ENCODE measurements at places on chromosomes 6 and 20.

GRCh38 chr6:120938876-120939472, 395.3 kb downstream of the TBC1D32 start:
- no peak for DNase-seq

DNA sequence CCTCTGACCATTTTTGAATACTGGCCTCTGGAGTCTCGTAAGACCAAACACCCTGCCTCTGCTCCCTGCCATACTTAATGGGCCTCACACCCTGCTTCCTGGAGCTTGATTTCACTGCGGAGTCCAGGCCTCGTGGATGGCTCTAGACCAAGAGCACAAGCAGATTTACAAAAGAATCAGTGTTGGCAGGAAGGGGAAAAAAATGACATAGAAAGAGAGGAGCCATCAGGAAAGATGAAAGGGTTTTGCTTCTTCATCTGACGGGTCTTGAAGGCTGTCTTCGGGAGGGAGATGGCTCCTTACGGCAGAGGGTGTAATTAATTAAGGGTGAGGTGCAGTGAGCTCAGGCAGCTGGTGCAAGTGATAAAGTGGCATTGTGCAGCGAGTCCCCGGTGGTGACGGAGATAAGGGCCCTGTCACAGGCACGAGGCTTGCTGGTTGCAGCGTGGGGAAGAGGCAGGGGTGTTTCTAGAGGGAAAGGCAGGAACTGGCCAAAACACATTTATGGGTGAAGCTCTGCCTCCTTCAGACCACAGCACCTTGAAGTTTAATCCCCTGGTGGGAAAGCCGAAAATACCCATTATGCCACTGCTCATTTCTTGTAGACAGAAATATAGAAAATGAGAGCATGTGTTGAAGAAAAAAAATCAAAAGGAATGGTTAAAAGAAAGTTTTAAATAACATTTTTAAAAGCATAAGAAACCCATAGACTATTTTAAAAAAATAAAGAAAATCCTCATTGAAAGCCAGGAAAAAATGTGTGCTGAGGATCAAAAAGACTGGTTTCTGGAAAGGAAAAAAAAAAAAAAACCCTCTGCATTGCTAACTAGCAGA, 128.6 kb upstream of the LRFN2 start:
- peak; percentile 30 for DNase-seq

- no peak for DNase-seq
These were observed 10.8 kb downstream of the L3MBTL3 start for GRCh38 chr6:130029163-130029562.

- no peak for DNase-seq
These were observed 101.5 kb upstream of the MARCKS start for GRCh38 chr6:113755449-113756289.

DNA sequence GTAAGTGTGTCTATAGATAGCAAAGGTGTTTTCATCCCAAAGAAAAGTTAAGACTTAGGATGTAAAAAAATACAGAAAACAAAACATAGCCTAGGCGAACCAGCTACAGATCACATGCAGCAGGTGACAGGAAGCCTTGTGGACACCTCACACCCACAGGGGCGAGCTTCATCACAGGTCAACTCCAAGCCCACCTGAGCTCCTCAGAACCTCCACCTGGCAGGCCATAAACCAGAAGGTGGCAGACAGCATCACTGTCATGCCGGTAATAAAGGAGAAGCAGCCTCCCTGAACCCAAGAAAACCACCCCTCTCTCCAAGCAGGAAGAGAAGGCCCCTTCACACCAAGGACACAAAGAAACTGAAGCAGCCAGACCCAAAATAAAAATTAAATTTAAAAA, 1.0 kb downstream of the RALGAPA2 start:
- no peak for DNase-seq

DNA sequence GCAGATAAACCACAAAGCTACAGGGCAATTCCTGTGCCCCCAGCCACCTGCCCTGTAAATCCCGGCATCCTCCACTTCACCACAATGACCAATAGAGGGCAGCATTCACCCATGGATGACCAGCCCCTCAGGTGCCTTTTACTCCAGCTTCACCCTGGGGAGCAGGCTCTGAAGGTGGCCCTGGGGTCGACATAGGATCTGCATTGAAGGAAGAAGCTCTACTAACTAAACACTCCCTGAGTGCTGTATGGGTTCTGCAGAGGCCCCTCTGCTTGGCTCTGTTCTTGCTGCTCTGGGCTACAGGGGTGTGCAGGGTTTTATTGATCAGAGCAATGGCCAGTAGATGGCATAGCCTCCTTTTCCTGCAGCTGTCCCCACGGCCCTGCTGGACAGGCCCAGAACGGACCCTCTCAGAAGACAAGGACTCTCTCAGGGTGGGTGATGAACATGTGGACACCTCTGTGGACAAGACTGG, 20.3 kb downstream of the CST4 start:
- no peak for DNase-seq

DNA sequence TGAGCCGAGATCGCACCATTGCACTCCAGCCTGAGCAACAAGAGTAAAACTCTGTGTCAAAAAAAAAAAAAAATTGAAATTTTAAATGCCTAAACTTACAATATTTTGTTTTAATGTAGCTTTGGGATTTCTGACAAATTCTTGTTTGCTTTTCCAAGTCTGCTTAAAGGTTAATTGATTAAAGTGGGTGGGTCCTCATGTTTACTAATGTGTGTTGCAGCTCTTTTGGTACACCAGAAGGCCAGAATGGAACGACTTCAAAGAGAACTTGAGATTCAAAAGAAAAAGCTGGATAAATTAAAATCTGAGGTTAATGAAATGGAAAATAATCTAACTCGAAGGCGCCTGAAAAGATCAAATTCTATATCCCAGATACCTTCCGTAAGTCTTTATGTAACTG, 2.7 kb upstream of the SUMO4 start:
- no peak for DNase-seq

DNA sequence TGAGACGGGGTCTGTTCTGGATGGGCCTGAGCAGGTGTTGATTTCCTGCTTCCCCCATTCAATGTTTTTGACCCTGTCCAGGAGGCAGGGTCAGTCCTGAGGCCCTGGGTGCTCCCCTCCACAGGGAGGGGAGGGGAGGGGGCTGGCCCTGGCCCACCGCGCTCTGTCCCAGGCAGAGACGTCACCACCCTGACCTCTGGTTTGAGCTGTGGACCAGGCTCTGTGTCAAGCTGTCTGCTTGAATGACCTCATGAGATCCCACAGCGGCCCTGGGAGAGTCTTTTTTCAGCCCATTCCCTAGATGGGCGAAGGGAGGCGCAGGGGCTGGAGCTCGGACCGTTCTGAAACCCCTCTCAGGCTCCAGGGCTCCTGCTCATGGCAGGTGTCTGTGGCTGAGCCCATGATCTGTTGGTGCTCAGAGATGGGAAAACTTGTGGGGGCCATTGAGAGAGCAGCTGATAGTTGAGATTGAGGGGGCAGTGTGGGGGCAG, 8.9 kb upstream of the LKAAEAR1 start:
- no peak for DNase-seq

DNA sequence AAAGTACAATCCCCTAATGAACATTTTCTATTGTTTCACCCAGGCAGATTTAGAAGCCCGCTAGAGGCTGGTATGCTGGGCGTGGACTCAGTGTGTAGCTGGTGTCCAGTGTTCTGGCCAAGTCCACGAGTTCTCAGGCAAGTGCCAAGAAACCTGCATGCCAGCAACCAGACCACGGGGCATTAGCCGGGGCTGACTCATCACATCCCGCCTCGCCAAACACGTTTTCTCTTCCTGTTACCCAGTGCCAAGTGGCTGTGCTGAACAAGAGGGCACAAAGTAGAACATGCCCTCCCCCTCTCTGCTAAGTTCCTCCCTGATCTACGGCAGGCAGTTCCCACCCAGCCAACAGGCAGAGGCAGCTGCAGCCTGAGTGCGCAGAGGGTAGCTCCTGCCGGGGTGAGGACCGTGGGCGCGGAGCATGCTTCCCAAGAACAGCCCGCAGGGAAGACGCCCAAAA, 29.6 kb downstream of the RAMACL start:
- DNase-seq: no peak

- DNase-seq: peak; percentile 22
These were observed at the start of gene DDX43 for GRCh38 chr6:73394577-73395354. Gene DDX43, plus strand, starts transcription at chr6:73394828. Its CDS starts 78 bp downstream, at chr6:73394906.

DNA sequence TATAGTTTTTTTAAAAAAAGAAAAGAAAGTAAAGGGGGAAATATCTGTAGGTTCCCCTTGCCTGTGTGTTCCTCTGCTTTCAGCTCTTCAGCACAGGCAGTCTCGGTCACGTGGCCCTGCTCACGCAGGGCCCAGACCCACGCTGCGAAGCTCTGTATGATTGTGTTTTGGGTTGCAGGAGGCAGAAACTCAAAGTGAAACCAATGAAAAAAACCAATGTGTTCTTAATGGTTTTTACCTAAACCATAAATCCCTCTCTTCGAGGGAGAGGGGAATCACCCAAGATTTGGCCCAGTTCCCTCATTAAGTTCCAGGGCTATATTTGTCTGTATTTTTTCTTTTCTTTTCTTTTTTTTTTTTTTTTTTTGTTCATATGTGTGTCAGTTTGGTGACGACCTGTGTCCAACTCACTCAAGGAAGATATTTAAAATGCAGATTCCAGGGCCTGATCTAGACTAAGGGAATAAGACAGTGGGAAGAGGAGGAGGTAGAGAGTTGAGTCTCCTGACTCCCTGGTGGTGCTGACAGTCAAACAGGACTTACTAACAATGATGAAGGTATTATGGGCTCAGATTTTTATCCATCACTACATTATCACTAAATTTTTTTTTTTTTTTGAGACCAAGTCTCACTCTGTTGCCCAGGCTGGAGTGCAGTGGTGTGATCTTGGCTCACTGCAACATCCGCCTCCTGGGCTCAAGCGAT, 33.8 kb upstream of the RREB1 start:
- no peak for DNase-seq

DNA sequence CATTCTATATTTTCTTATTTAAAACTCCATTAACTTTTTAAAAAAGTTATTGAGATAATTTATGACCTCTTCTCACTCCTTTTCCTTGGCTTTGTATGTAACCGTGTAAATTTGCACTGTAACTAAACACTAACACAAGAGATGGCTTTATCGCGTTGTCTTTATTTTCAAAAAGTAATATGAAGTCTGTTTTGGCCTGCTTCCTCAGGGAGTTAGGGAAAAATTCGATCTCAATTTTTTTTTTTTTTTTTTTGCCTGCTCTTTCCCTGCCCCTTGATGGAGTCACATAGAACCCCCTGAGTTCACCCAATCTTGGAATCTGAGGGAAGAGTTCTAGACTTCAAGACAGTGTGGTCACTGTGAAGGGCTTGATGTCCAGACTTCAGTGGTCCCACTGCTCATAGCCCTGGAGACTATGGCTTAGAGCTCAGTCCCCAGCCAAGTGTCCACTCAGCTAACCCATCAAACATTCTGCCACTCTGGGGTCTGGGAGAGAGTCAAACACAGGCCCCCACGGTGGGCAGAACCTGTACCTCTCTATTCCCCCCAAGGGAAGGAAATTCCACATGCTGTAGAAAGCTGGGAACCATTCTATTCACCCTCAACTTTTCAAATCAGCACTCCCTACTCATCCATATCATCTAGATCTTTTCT, 15.7 kb upstream of the TBC1D22B start:
- no peak for DNase-seq

DNA sequence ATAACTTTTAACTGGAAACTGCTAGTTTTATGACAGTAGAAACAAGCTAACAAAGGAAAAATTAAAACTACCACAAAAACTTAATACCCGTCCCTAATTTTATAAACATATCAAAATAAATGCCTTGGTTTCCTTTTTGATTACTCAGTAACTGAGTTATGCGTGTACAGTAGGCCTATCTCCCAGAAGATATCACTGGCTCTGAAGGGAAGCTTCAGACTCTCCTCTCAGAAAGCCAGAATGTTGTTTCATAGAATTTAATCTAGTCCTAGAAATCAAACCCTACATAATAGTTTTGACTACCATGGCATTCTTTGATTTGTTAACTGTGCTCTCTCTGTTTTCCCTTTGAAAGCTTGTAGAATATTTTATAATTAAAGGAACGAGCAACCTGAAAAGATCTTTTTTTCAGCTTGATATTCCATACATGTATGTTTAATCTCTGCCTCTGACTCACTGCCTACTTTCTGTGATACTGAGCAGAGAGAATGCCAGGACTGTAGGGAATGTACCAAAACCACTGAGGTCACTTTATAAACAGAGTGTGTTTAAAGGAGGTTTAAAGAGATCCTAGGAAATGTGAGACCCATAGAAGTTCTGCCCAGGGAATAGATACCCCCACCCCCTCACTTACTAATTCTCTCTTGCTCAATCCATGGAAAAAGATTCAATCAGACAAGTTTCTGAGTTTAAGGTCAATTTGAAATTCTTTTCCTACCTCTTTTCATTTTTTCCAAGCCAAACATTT, 311.5 kb downstream of the HDGFL1 start:
- no peak for DNase-seq

DNA sequence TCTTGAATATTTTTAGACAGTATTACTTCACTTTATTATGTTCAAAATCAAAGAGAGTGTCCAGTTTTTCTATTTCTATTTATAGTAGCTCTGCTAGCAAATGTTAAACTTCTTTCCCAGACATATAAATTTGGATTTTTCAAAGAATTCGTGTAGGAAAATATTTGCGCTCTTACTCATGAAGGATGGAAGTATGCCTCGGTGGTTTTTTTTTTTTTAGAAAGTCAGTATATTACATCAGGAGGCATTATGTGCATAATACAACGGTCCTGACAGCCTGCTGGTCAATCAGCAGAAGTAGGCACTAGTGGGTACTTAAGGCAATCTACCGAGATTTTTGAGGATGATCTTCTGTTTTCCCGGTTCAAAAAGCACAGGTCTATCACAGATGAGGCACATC, 249.3 kb downstream of the TBX18 start:
- DNase-seq: no peak

DNA sequence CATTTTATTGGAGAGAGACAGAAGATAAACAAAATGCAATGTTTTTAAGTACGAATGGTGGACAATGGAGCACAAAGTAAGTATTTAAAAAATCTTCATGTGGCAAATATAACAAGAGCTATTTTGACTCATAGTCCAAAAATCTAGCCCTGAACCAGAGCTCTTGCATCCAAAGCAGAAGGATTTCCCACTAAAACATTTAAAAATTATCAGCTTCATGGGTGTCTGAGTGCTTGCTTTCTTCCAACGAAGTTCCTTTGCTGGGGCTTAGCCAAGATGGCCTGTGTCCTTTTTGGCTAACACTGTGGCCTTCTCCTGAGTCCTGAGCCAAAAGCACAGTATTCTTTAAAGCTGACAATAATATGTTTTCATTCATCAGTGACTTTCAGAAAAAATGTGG, 161.7 kb downstream of the RIMS1 start:
- no peak for DNase-seq
